ENCODE measurements at places on chromosomes 16 and 17.

DNA sequence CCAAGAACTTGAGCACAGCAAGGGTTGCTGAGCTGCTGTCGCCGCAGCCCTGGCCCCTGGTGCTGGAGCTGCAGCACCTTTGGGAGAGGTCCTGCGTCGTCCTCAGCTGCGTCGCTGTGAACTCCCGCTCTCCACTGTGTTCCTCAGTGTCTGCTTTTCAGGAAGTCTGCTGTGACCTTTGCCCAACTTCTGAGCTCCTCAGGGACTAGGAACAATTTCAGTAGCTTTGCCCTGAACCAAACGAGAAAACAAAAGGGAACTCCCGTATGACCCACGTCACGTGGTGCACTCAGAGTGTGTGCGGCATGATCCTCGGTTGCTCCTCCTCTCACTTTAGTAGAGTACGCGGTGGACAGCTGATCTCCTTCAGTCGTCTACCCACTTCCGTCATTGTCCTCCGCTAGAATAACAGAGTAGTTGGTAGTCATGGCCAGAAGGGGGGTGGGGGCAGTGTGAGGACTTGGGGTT is 44.2 kb downstream of the WDR45B start:
- DNase-seq: no peak

GRCh38 chr17:31581491-31581890 is 190.0 kb downstream of the RAB11FIP4 start:
- no peak for DNase-seq

DNA sequence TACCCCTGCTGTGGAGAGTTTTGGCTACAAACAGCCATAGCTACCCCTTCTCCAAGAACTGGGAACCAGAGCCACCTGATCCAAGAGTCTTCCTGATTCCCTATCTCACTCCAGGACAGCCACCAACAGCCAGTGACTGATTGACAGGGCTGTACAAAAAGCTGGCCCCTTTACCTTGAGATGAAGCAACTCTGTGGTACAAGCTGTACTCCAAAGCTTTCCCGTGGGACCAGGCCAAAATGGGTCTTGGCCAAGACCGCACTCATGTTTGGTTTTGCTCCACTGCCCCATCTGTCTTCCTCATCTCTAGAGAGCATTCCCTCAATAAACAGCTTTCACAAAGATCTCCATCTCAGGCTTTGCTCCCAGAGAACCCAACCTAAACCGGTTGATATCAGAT is 43.6 kb downstream of the RNF157 start:
- DNase-seq: no peak

- DNase-seq: no peak
These were observed 11.9 kb downstream of the SCGB1C2 start for GRCh38 chr17:149231-149630.

GRCh38 chr16:49127103-49127502 is 154.5 kb downstream of the CBLN1 start:
- no peak for DNase-seq

DNA sequence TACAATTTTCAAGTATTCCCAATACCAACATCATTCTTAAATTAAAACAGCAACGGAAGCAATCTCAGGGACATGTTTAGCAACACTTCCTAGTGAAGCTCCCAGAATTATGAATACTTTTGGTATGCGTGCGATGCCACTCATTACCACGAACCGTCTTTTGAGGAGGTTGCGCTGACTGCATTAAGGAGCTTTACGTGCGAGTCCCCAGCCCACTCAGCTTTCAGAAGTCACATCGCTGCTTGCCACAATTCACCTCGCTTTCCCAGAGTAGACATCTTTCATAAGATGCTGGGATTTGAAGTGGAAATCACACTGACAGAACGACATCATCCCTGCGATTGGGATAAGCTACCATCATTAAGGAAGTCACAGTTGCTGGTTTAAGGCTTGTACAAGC is 441.6 kb upstream of the HSBP1 start:
- no peak for DNase-seq

GRCh38 chr16:53893731-53894435 is 189.9 kb downstream of the FTO start:
- no peak for DNase-seq

- no peak for DNase-seq
These were observed at the start of gene SEC14L1 for GRCh38 chr17:77140878-77141767. SEC14L1 (plus strand) TSS chr17:77140969; CDS start chr17:77143597, 2,628 bp downstream.

GRCh38 chr17:21200590-21201297 is 13.2 kb downstream of the TMEM11 start:
- DNase-seq: no peak

DNA sequence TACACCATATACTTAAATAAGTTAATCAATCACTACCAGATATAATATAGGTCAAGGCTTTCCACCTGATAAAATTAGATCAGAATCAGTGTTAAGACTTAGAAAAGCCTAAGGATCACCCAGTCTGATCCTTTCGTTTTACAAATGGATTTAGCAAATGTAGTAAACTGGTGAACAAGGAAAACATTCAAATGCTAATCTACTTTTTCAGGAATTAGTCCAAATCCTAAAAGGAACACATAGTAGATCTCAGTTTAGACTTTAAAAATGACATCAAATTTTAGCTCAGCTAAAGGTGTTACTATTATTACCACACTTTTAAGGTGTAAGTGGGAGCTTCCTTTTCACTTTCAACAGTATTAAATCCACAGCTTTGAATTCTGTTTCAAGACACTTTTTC is 12.0 kb downstream of the PHLPP2 start:
- DNase-seq: no peak

- no peak for DNase-seq
These were observed 755 bp downstream of the PIEZO1 start for GRCh38 chr16:88784074-88784855.

GRCh38 chr16:2237493-2238149 is 1.4 kb downstream of the DNASE1L2 start:
- no peak for DNase-seq
